ENCODE measurements at places on chromosomes 7 and 10. TPM values are rescaled to one million over a fixed set of nuclear protein-coding genes. Genes with fewer than 3 reads are reported as not detected.

Gene SFRP5
- not detected for polyA plus RNA-seq

Gene STEAP1B
- 0.16 TPM for polyA plus RNA-seq

Gene ADAM12
- not detected for polyA plus RNA-seq

Gene GNGT1
- polyA plus RNA-seq, result not detected

Gene CUZD1
- 0.14 TPM for polyA plus RNA-seq

Gene GPRIN2
- polyA plus RNA-seq, result not detected

Gene TMEM130
- polyA plus RNA-seq, result not detected

Gene ANKRD61
- not detected for polyA plus RNA-seq

Gene AGBL3
- polyA plus RNA-seq, result 0.20 TPM

DNA sequence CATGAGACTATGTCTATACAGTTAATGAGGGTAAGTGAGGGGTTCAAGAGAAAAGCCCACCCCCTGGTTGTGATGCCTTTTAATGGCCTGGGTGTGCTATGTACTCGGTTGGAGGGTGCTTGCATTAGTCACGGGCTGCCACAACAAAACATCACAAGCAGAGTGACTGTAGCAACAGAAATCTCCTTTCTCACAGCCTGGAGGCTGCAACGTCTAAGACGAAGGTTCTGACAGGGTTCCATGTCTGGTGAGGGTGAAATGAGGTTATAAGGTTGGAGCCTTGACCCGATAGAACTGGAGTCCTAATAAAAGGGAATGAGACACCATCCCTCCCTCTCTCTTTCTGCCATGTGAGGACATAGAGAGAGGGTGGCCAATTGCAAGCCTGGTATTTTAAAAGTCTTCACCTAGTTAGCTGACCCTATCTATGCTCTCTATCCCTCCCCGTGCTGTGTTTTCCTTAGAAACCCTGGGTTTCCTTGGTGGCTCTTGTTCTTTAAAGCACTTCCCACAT lies 126.0 kb upstream of the GDF10 start:
- no peaks in the 10 kb centered on the region for H3K27me3 ChIP-seq
- no peak for DNase-seq
- H3K27ac ChIP-seq, result no peak overlapping the region
- no peaks in the 10 kb centered on the region for H3K36me3 ChIP-seq
- H3K4me1 ChIP-seq, result peaks cover 10% of the 10 kb centered on the region
- H3K4me3 ChIP-seq, result no peak overlapping the region

- no peak overlapping the region for H3K4me3 ChIP-seq
- H3K36me3 ChIP-seq, result no peaks in the 10 kb centered on the region
- H3K27me3 ChIP-seq, result no peaks in the 10 kb centered on the region
- no peak overlapping the region for H3K27ac ChIP-seq
- peaks cover 10% of the 10 kb centered on the region for H3K4me1 ChIP-seq
- DNase-seq, result peak; percentile 38
These were observed 29.8 kb downstream of the PNLIPRP3 start for GRCh38 chr10:116457488-116457887.

GRCh38 chr10:90313576-90314325 lies 544.1 kb downstream of the HTR7 start:
- no peaks in the 10 kb centered on the region for H3K36me3 ChIP-seq
- H3K27ac ChIP-seq, result no peak overlapping the region
- DNase-seq, result no peak
- H3K4me1 ChIP-seq, result no peaks in the 10 kb centered on the region
- no peaks in the 10 kb centered on the region for H3K27me3 ChIP-seq

GRCh38 chr7:137625197-137625596 lies 221.6 kb downstream of the DGKI start:
- no peak overlapping the region for H3K4me3 ChIP-seq
- H3K4me1 ChIP-seq, result no peaks in the 10 kb centered on the region
- peaks cover 4% of the 10 kb centered on the region for H3K27me3 ChIP-seq
- peak; percentile 6 for DNase-seq

DNA sequence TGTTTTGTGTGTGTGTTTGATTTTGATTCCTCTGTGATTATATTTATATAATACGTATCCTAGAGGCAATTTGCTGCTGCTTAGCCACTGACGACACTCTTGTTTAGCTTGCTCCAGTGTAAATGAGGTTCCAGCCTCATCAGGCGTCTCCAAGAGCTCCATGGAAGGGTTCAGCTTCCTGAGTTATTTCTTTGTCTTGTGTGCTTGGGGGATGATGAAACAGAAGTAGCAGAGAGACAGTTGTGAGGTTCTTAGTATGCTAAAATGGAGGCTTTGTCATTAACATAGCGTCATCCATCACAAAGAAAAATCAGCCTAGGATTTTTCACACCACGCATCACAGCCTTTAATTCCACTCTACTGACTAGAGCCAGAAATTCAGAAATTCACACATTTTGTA lies 85.1 kb downstream of the KLF6 start:
- H3K27me3 ChIP-seq, result no peaks in the 10 kb centered on the region
- H3K4me1 ChIP-seq, result peaks cover under 1% of the 10 kb centered on the region
- no peak overlapping the region for H3K27ac ChIP-seq
- H3K4me3 ChIP-seq, result no peak overlapping the region
- DNase-seq, result no peak
- H3K36me3 ChIP-seq, result no peaks in the 10 kb centered on the region

GRCh38 chr7:41816111-41816510 lies 113.2 kb upstream of the INHBA start:
- DNase-seq, result no peak
- no peaks in the 10 kb centered on the region for H3K36me3 ChIP-seq
- H3K4me1 ChIP-seq, result peaks cover 5% of the 10 kb centered on the region
- H3K27ac ChIP-seq, result no peak overlapping the region

- no peaks in the 10 kb centered on the region for H3K36me3 ChIP-seq
- no peak for DNase-seq
- H3K27ac ChIP-seq, result no peak overlapping the region
- peaks cover 10% of the 10 kb centered on the region for H3K4me1 ChIP-seq
These were observed 79.1 kb downstream of the USP6NL start for GRCh38 chr10:11532306-11532705.
